ENCODE measurements at places on chromosomes 4 and X.

- DNase-seq = no peak
Measured at GRCh38 chrX:54177306-54177705, 5.7 kb downstream of the FAM120C start.

GRCh38 chr4:78218260-78218659 lies 161.1 kb downstream of the FRAS1 start:
- no peak for DNase-seq

DNA sequence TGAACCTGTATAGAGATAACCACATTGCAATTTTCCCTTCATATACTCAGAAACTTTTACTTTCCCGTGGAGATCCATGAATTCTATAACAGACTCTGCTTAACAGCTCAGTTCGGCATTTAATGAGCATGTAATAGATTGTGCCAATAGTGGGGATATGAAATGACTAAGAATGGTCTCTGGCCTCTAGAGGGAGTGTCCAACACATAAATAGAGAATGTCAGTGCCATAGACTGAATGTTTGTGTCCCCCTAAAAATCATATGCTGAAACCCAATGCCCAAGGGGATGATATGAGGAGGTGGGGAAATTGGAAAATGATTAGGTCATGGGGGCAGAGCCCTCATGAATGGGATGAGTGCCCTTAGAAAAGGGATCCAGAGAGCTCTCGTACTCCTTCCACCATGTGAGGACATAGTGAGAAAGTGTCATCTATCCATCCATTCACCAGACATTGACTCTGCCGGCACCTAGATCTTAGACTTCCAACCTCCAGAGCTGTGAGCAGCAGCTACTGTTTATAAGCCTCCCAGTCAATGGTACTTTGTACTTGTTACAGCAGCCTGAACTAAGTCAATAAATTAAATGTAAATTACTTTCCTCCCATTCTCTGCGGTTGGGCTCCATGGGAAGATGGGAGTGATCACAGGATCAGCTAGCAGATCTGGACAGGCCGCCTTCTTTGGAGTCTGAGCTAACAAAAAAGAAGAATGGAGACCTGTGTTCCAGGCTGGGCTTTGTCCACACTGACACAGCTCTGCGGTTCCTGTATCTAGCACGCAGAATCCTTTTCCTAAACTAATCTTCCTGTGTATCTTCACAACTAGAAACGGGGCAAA lies 28.1 kb upstream of the HPSE start:
- DNase-seq = no peak

GRCh38 chrX:53939127-53939526 lies 105.1 kb downstream of the PHF8 start:
- no peak for DNase-seq

DNA sequence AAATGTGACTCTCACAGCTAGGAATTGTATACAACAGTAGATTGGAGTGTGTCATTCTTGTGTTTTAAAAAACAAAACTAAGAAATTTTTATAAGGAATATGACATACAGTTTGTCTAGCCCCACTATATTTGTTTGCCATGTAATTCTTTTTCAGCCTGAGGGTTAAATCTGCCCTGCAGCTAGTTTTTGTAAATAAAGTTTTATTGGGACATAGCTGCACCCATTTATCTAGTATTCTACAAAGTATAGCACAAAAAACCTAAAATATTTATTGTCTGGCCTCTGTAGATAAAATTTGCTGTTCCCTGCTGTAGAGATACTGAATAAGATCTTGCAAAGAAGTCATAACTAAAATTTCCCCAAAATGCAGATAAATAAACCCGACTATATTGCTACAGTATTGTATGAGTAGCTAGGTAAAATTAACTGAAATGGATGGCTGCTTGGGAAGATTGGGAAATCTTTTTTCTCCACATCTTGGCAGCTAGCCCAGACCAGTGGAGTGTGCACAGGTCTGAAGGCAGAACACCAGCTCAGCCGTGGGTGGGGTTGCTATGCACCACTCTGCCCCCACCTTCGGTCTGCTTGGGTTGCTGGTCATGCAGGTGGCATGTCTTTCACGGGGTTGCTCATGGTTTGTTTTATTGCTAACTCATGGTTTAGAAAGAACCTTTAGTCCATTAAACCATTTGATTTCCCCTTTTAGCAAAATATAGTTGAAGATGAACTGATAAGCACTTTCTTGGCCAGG lies 127.9 kb downstream of the KLHL8 start:
- DNase-seq = no peak

GRCh38 chr4:3355266-3355748 lies 62.5 kb downstream of the RGS12 start:
- no peak for DNase-seq

- no peak for DNase-seq
Measured at GRCh38 chrX:51024106-51024696, 113.7 kb downstream of the BMP15 start.

GRCh38 chrX:130170752-130171445 lies 863 bp upstream of the RAB33A start:
- no peak for DNase-seq

- no peak for DNase-seq
Measured at GRCh38 chr4:158461336-158461735, 60.3 kb upstream of the RXFP1 start.

GRCh38 chrX:63506320-63506719 lies 155.2 kb upstream of the SPIN4 start:
- DNase-seq = no peak

- DNase-seq = no peak
Measured at GRCh38 chr4:37936889-37937498, 23.2 kb upstream of the PTTG2 start.

DNA sequence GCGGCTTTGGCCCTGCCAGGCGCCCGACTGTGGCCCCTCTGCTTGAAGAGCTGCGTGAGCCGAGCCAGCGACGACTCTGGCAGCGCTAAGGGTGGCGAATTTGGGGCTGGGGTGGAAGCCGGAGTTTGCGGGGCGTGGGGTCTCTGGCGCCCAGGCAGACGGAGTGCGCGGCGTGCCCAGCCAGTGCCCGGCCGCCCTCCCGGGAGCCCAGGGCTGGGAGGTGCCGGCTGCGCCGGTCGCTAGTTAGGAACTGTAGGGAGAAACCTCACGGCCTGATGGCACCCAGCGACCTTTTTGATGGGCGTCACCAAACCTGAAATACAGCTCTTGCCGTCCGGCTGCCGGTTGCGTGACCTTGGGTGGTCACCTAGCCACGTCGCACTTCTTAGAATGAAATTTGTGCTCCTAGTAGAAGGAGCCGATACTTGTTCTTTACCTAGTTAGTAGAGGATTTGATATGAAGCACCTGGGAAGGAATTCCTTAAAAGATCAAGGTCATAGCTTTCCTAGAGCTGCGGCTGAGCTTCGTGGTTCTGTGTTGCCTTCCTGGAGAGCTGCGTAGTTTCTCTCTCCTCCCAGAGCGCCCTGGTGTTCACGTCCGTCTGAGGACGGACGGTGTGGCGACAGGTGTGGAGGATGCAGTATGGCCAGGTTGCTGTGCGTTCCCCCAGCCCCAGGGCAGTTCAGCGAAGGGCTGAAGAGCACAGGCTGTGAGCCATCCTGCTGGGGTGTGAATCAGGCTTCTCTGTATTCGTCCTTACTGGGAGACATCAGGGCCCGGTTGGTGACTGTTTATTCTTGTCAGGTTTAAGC lies 680 bp downstream of the MAEA start:
- DNase-seq = no peak

DNA sequence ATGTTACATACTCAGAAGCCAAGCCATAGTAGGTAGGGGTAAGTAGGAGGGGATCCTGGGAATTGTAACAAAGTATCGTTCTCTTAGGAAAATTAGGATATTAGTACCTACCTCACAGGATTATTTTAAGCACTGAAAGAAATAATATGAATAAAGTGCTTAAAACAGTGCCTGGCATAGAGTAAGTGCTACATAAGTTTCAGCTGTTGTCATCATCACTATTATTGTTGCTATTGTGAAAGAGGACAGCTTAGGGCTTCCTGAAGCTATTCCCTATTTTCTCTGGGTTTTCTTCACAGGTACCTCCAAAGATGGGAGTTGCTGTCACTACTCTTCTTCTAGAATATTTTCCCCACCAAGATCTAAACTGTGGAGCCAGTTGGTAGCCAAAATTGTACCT lies 443.7 kb upstream of the FGF16 start:
- DNase-seq = no peak

GRCh38 chr4:112277220-112277619 lies 8.5 kb downstream of the TIFA start:
- DNase-seq = no peak

DNA sequence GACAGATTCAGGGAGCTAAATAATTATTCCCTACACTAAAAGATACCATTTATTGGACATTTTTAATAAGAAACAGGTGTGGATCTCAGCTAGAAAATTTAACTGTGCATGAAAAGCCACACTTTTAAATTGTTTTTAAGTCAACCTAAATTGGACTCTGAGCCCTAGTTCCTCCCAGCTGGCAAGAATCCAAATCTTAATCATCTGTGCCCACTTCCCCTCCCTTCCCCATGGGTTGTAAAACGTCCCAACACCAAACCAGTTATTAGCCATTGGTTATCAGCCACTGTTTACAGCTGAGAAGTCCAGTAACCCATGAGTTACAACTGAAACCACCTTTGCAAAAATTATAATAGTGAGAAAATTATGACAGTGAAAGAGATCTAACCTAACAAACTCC lies 125.6 kb upstream of the S100G start:
- no peak for DNase-seq

GRCh38 chrX:72634331-72634730 lies 61.7 kb upstream of the HDAC8 start:
- no peak for DNase-seq

DNA sequence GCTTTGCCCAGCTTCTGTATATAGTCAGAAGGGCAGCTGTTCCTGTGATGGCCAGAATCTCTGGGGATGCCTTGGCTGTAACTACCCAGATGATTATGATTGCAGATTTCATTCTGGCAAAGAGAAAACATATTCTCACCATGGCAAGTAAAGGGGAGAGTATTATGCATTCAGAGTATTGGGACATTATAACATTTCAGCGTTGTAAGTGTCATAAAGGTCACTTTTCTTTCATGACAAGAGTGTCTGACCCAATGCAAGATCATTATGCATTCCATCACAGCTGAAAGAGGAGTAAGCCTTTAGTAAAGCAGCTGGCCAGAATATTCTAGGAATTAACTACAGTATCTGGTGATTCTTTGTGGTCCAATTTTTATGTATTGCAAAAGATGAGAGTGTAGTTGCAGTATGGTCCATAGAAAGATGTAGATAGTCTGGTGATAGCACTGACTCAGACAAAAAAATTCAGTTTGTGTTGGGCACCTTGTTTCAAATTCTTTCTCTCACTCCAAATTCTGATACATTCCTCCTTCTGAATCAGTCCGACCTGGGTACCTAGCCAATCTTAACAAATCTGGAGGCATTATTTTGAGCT lies 2366.3 kb downstream of the PCDH7 start:
- no peak for DNase-seq

GRCh38 chr4:120844528-120844921 lies 78.0 kb downstream of the PRDM5 start:
- DNase-seq = no peak

GRCh38 chrX:44152852-44153251 lies 179.7 kb upstream of the NDP start:
- no peak for DNase-seq

DNA sequence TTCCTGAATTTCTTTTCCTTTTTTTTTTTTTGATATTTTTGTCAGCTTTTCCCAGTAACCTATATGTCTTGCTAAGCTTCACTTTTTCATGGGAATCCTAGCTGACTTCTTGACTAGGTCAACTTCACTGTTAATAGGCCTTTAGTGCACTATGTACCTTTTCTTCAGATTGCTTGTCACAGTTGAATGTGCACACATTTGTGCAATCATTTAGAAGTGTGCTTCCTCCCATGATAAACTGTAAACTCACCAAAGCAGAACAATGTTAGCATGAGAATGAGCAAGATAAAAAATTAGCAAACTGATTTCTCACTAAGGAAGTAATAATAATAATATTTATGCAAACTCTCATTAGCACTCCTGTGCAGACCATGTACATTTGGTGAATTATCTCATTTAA lies 173.2 kb downstream of the PABPC4L start:
- no peak for DNase-seq

DNA sequence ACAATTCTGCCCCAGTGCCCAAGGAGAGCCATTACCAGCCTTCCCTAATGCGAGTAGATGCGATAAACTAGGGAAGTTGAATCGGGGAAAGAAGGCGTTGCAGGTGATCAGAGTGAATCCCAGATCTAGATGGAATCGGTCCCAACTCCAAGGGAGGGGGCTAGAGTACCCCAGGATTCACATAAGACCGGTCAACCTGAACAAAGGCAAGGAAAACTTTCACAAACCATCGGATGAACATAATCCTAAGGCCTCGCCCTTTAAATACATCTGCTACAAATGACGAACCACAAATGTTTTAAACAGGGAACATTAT lies 11.2 kb upstream of the ZCCHC13 start:
- DNase-seq = no peak

- DNase-seq = no peak
Measured at GRCh38 chrX:154372612-154373022, 1.8 kb downstream of the FLNA start.

- DNase-seq = no peak
Measured at GRCh38 chr4:156968479-156968984, 3.1 kb downstream of the PDGFC start.

GRCh38 chr4:42914937-42915336 lies 22.4 kb downstream of the GRXCR1 start:
- no peak for DNase-seq

DNA sequence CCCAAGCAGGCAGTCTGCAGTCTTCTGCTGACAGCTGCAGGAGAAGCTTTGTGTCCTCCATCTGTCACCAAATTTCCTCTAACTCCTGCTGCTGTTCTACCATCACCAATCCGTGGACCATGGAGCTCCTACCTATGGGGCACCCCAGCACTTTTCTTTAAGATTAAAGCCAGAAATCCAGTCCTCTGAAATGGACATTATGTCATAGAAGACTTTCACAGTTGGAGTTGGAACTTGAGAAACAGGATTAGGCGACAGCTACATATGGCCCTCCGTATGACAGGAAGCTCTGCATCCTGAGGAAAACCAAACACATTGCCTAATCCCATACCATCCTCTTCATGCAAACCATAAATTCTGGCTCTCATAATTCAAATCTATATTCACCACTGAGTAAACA lies 470.6 kb upstream of the GALNTL6 start:
- DNase-seq = no peak

DNA sequence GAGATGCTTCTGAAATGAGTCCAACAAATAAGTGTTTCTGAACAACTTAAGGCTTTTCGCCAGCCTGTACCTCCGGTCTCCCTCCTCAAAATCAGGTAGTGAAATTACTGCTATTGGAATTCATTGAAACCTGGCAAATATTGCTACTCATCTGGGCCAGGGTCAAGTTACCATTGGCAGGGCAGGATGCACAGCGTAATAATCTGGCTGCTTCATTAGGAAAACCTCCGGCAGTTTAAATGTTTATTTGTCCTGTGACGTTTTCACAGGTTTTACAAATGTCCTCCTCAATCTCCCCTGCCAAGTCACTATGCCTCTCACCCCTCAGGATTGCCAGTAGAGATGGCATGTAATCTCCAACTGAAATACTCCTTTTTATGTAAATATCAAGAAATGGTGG lies 92.6 kb upstream of the KDR start:
- DNase-seq = no peak

- no peak for DNase-seq
Measured at GRCh38 chr4:10524196-10524833, 67.1 kb upstream of the ZNF518B start.

Data from stimulated activated CD4-positive, alpha-beta T cell treated with anti-CD3 and anti-CD28 coated beads, TNF-alpha, amount 100 ng/mL, for 1 hour (primary cell).